ENCODE measurements at places on chromosomes 12 and 14.

DNA sequence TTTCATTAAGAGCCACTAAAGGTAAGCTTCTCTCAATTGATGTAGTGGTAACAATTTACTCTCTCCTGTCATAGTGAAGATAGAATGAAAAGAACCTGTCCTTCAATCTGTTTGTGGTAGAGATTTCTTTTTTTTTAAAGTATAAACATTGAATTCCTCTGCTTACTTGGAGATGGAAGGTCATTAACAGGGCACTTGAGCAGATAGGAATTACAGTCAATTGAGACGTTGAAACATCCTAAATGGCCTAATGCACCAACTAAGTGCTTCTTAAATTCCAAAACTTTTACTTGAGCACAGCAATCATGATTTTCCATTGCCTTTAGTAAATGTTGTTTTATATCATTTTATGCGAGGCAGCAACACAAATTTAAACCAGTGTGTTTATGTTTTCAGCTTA is 241.4 kb downstream of the FOXG1 start:
- H3K36me3 ChIP-seq = no peaks in the 10 kb centered on the region
- H3K4me1 ChIP-seq = no peaks in the 10 kb centered on the region
- no peak for DNase-seq
- H3K27ac ChIP-seq = no peak overlapping the region
- no peaks in the 10 kb centered on the region for H3K27me3 ChIP-seq

- no peaks in the 10 kb centered on the region for H3K27me3 ChIP-seq
- no peak overlapping the region for H3K27ac ChIP-seq
- DNase-seq = no peak
- H3K36me3 ChIP-seq = no peaks in the 10 kb centered on the region
Observed at GRCh38 chr12:60035835-60036234, 440.0 kb downstream of the SLC16A7 start.

DNA sequence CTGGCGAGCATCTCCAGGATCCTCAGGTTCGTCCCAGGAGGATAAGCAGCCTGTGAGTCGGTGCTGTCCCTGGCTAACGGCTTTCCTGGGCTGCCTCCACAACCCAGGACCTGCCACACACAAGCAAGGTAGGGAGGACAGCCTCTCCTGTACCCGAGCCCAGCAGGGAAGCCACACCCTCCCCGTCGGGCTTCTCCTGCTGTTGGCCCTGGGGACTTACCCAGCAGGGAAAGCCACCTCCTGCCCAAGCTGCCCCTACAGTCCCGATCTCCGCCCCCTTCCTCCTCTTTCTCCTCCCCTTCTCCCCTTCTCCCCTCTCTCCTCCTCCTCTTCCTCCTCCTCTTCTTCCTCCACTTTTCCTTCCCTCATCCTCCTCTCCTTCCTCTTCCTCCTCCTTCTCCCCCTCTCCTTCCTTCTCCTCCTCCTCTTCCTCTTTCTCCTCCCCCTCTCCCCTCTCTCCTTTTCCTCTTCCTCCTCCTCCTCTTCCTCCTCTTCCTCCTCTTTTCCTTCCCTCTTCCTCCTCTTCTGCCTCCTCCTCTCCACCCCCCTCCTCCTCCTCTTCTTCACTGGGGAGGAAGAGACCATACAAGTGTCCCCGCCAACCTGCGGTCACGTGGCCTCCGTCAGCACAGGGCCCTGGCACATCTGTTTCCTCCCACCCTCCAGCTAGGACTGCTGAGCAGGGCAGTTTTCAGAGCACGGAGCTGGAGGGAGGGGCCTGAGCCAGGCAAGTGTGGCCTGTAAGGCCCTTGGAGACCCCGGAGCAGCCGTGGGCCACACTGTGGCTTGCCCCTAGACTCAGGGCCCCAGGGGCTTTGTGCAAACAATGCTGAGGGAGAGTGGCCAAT is 17.3 kb upstream of the RFLNA start:
- no peak for DNase-seq
- H3K27me3 ChIP-seq = peaks cover 19% of the 10 kb centered on the region
- H3K4me3 ChIP-seq = no peak overlapping the region
- peaks cover 9% of the 10 kb centered on the region for H3K4me1 ChIP-seq
- H3K27ac ChIP-seq = no peak overlapping the region
- no peaks in the 10 kb centered on the region for H3K36me3 ChIP-seq

DNA sequence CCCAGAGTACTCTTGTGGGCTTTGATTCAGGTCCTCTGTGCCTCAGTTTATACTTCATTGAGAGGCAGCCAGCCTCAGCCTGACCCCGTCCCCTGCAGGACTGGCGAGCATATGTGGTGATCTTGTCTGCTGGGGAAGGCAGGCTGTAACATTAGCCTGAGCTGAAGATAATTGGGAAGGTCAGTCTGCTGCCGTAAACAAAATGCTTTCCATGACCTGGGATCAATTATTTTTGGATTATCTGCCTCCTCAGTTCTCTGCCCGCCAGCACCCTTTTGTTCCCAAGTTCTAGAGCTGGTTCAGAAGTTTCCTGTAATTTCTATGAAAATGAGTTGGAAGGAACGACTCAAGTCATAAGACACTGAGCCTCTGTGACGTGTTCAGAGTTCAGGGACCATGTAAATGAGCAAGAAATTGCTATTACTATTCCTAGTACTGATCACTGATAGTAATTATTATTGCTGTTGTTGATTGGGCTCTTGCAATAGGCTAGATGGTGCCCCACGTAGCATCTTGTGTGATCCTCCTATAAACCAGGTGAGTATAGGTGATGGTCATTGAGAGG is 4.5 kb downstream of the ORAI1 start:
- H3K4me3 ChIP-seq = peak overlapping the region; percentile 89
- peaks cover 44% of the 10 kb centered on the region for H3K4me1 ChIP-seq
- peaks cover 44% of the 10 kb centered on the region for H3K36me3 ChIP-seq
- no peaks in the 10 kb centered on the region for H3K27me3 ChIP-seq
- peak overlapping the region; percentile 68 for H3K27ac ChIP-seq
- DNase-seq = no peak

GRCh38 chr14:83568141-83568540 is 1961.8 kb upstream of the FLRT2 start:
- no peaks in the 10 kb centered on the region for H3K4me1 ChIP-seq
- no peak overlapping the region for H3K27ac ChIP-seq
- no peak overlapping the region for H3K4me3 ChIP-seq
- no peaks in the 10 kb centered on the region for H3K27me3 ChIP-seq
- no peaks in the 10 kb centered on the region for H3K36me3 ChIP-seq
- no peak for DNase-seq

DNA sequence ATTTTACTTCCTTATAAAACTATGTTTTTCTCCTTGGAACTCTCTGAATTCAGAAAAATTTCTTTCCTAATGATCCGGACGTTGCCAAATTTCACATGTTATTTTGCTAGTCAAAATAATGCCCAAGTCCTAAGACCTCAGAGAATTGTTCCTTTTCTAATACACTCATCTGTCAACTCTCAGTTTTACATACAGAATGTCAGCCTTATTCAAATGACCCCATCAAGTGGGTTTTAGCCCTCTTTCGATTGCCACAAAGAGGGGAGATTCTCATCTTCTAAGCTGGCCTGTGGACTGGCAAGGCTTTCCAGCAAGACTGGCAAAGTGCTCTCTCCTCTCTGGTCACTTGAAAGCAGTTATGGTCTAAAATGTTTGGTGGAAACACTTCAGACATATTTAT is 99.3 kb upstream of the GPHB5 start:
- H3K27me3 ChIP-seq = no peaks in the 10 kb centered on the region
- no peaks in the 10 kb centered on the region for H3K4me1 ChIP-seq
- no peak overlapping the region for H3K4me3 ChIP-seq

DNA sequence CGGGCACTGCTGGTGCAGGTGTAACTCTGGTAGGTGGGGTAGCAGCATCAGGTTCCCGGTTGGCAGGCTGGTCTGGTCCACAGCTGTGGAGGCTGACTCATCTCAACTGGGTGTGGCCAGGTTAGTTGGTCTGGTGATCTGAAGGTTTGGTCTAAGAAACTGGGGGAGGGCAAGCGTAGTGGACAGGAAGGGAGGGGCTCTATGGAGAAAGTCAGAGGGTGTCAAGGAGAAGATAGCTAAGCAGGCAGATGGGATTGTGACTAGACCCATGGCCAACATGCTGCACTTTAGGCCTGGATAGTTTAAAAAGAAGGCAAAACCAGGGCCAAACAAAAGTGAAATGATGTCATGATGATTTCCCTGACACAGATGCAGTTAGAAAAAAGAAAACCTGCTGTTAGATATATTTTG is 7.9 kb downstream of the TRIM9 start:
- no peaks in the 10 kb centered on the region for H3K27me3 ChIP-seq
- H3K36me3 ChIP-seq = peaks cover 2% of the 10 kb centered on the region
- H3K4me1 ChIP-seq = no peaks in the 10 kb centered on the region
- H3K27ac ChIP-seq = no peak overlapping the region
- no peak overlapping the region for H3K4me3 ChIP-seq

DNA sequence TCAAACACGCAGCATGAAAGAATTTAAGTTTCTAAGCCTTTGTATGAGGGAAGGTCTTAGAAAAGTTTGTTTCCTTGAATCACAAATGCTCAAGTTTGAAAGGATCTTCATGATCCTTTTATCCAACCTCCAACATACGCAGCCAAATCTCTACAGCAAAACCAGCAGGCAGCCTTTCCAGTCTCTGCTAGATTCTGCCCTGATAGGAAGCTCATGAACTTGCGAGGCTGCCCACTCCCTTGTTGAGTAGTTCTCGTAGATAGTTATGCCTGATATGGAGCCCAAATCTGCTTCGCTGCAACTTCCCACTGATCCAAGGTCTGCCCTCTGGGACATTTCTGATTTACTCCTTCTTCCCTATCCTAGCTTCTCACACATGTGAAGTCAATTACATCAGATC is 272.9 kb downstream of the EGLN3 start:
- DNase-seq = no peak
- H3K4me1 ChIP-seq = no peaks in the 10 kb centered on the region
- H3K27ac ChIP-seq = no peak overlapping the region
- H3K36me3 ChIP-seq = no peaks in the 10 kb centered on the region
- H3K27me3 ChIP-seq = no peaks in the 10 kb centered on the region

DNA sequence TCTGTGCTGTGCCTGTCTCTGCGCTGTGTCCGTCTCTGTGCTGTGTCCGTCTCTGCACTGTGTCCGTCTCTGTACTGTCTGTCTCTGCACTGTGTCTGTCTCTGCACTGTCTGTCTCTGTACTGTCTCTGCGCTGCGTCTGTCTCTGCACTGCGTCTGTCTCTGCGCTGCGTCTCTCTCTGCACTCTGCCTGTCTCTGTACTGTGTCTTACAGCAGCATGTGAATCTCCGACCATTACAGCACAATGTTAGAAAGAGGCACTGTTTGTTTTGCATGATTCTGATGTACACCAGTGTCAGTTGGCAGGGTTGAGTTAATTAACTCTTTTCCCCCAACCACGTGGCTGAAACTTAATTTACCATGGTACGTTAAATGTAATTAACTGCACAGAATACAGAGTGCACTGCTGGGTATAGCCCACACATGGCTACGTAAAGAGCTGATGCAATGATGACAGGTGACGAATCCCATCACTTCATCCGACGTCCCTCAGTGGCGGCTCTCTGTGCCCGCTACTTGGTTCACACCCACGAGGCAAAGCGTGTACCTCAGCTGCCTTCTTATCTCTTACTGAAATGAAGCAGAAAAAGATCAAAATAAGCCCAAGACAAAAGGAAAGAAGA is 127.7 kb upstream of the SFSWAP start:
- peaks cover 33% of the 10 kb centered on the region for H3K27me3 ChIP-seq
- no peaks in the 10 kb centered on the region for H3K4me1 ChIP-seq
- no peak for DNase-seq
- no peaks in the 10 kb centered on the region for H3K36me3 ChIP-seq

GRCh38 chr14:38210587-38211216 is 3.0 kb downstream of the SSTR1 start:
- H3K27me3 ChIP-seq = peaks cover 48% of the 10 kb centered on the region
- H3K4me3 ChIP-seq = no peak overlapping the region
- DNase-seq = no peak
- peaks cover 2% of the 10 kb centered on the region for H3K4me1 ChIP-seq

DNA sequence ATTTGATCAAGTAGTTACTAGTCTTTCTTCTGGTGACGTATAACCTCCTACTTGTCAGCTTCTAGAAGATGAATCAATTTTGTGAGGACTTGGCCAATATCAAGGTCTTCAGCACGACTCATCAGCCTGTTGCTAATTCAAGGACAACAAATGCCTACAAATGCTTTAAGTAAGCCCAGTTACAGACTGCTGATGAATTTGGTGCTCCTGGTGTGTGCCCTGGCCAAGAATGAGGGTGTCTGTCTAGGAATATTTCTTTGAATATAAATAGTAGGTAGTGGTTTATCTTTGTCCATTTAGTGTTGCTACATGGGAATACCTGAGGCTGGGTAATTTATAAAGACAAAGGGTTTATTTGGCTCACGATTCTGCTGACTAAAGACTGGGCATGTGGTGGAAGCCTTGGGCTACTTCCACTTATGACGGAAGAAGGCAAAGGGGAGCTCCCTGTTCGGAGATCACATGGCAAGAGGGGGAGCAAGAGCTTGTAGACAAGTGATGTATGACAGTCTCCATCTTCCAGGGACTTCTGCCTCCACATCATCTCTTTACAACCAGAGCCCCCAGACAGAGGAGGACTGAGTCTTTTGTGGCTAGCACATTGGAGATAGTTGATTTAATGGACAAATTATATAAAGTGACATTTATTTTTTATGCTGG is 180.2 kb downstream of the CRADD start:
- H3K27ac ChIP-seq = no peak overlapping the region
- no peak for DNase-seq
- H3K36me3 ChIP-seq = peaks cover 20% of the 10 kb centered on the region

Data from stimulated activated naive B cell treated with anti-CD40 and anti-IgM and Interleukin-4, amounts not matched to agents 10 μg/mL and 1 μg/mL and 100 μg/mL, for 72 hours (primary cell).